ENCODE measurements at places on chromosomes 4 and X.

DNA sequence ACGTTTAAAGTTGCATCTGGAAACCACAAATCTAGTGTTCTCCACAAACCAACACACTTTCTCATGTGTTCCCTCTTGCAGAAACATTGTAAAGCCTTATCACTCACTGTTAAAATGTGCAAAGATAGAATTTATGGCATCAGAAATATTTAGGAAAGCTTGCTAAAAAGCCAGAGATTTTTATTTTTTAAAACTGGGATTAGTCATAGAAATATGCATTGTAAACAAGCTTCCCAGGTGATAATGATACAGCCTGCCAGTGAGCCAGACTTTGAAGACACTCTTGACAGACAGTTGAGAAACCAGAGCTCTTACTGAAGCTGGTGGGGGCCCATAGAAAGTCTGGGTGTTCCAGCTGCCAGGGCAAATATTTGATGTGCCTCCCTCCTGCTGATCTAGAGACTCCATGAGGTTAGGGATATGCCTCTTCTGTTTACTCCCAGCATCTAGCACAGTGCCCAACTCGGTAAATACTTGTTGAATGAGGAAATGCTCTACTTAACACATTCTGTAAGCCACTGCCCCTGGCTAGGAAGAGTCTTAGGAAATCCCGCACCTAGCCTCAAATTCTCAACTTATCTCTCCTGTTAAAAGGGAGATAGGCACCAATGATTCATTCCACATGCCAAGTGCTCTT, 179.0 kb upstream of the RASGEF1B start:
- DNase-seq: no peak

DNA sequence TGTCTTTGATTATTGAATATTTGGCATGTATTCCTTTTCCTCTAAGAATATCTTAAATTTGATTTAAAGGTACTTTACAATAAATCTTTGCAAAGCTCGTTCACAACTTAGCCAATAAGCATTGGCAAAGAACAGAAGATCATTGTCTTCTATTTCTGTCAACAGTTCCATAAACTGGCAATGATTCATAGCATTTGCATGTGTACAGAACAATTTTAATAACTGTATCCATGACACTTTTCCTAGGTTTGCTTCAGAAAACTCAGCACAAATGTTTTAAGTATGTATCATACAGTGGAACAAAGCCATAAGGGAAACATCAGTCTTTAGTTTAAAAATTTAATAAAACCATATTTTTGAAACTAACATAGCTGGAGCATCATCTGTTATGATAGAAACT, 462.7 kb upstream of the RPS6KA3 start:
- no peak for DNase-seq

- no peak for DNase-seq
Measured at GRCh38 chrX:14676431-14676830, 147.1 kb downstream of the GLRA2 start.

GRCh38 chr4:98775672-98776071, 117.3 kb upstream of the TSPAN5 start:
- DNase-seq: no peak

GRCh38 chr4:38621028-38621684, 42.8 kb upstream of the KLF3 start:
- DNase-seq: no peak

- no peak for DNase-seq
Measured at GRCh38 chr4:114423582-114423981, 175.0 kb upstream of the UGT8 start.

GRCh38 chr4:150236626-150237025, 158.4 kb downstream of the DCLK2 start:
- DNase-seq: no peak

DNA sequence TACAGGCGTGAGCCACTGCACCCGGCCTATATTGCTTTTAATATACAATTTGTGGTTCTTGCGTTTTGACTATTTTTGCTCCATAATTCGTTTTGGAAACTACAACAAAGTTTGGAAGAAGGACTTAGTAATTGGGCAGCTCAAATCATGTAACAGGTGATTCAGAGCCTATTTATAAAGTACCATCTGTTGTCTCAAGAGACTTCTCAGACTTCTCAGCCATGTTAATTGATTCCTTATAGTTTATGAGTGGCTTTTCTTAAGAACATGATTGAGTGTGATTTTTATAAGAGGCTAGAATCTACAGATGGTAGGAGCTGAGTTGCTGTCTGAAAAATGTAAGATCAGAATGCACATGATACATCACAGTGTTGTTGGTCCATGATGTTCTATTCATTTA, 240.2 kb downstream of the ADGRL3 start:
- DNase-seq: no peak

DNA sequence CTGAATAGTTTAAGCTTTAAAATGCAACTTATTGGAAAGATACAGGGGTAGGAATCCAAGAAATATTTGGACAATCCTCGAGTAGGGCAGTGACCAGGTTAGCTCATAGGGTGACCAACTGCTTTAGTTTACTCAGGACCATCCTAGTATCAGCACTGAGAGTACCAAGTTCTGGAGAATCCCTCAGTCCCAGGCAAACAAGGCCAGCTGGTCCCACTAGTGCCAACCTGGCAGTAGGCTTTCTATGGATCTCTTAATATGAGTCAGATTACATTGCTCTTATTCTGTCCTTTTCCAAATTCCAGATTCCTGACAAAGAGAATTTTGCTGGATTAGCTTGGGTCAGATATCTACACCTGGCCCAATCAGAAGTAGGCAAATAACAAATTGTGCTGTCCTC, 493.7 kb downstream of the KCNIP4 start:
- no peak for DNase-seq

- DNase-seq: no peak
Measured at GRCh38 chr4:87633243-87633642, 16.8 kb upstream of the DMP1 start.

- no peak for DNase-seq
Measured at GRCh38 chr4:47839259-47839658, 1.4 kb upstream of the CORIN start.

GRCh38 chrX:136674270-136674985, 26.5 kb downstream of the CD40LG start:
- DNase-seq: no peak

- DNase-seq: peak; percentile 15
Measured at GRCh38 chr4:108058685-108059440, 69.2 kb downstream of the HADH start.

DNA sequence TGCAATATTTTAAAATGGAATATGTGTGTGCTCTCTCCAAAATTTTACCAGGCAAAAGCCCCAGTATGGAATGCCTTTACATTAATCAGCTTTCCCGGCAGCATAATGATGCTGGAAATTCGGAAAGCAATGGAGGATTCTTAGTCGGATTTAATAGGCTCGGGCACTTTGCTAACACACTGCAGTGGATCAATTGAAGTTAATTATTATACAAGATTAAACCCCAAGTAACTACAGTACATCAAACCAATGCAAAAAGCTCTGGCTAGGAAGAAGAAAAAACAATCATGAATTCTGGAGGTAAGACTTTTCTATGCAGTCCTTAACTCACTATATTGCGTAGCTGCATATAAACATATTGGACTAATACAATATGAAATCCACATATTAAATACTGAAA, 43.6 kb upstream of the GRIA3 start:
- DNase-seq: no peak

GRCh38 chr4:5930876-5931275, 38.0 kb upstream of the CRMP1 start:
- DNase-seq: no peak

DNA sequence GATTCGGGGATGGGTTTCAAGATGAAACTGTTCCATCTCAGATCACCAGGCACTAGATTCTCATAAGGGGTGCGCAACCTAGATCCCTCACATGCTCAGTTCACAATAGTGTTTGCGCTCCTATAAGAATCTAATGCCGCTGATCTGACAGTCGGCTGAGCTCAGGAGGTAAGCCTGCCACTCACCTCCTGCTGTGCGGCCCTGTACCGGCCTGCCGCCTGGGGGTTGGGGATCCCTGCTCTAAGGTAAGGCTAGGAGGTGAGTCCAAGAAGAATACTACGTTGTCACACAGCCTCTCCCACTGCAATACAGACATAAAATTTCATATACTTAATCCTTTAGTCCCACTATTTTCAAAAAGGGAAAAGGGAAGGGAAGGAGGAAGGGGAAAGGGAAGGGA, 213.4 kb upstream of the HCCS start:
- DNase-seq: no peak

DNA sequence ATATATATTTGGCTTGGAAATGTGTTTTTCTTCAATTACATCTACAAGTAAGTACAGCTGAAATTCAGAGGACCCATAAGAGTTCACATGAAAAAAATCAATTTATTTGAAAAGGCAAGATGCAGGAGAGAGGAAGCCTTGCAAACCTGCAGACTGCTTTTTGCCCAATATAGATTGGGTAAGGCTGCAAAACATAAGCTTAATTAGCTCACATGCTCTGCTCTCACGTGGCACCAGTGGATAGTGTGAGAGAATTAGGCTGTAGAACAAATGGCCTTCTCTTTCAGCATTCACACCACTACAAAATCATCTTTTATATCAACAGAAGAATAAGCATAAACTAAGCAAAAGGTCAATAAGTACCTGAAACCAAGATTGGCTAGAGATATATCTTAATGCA, 26.1 kb downstream of the NUDT6 start:
- DNase-seq: no peak

- DNase-seq: no peak
Measured at GRCh38 chrX:18016941-18017340, 155.8 kb upstream of the RAI2 start.

- peak; percentile 6 for DNase-seq
Measured at GRCh38 chr4:134906404-134907023, 704.9 kb upstream of the PABPC4L start.
